ENCODE measurements at places on chromosomes 11 and 22.

- DNase-seq, result no peak
Measured at GRCh38 chr11:43868852-43869567, 11.6 kb upstream of the ALKBH3 start.

- DNase-seq, result no peak
Measured at GRCh38 chr11:119367661-119368120, 13.8 kb downstream of the USP2 start.

DNA sequence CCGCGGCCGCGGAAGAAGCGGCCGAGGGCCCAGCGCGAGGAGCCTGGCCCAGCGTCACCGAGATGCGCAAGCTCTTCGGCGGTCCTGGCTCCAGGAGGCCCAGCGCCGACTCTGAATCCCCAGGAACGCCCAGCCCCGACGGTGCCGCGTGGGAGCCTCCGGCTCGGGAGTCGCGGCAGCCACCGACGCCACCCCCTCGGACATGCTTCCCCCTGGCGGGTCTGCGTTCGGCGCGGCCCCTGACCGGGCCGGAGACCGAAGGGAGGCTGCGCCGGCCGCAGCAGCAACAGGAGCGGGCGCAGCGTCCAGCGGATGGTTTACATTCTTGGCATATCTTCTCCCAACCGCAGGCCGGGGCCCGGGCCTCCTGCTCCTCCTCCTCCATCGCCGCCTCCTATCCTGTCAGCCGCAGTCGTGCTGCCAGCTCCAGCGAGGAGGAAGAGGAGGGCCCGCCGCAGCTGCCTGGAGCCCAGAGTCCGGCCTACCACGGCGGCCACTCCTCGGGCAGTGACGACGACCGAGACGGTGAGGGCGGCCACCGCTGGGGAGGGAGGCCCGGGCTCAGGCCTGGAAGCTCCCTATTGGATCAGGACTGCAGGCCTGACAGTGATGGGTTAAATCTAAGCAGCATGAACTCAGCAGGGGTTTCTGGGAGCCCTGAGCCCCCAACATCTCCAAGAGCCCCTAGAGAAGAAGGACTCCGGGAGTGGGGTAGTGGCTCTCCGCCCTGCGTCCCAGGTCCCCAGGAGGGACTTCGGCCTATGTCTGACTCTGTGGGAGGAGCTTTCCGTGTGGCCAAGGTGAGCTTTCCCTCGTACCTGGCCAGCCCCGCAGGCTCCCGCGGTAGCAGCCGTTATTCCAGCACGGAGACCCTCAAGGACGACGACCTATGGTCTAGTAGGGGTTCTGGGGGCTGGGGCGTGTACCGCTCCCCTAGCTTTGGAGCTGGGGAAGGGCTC is 1.2 kb downstream of the ARHGEF17 start:
- DNase-seq, result no peak

- no peak for DNase-seq
Measured at GRCh38 chr22:46593996-46594946, 25.9 kb upstream of the GRAMD4 start.

GRCh38 chr22:19884954-19885751 is 30.5 kb upstream of the GNB1L start:
- DNase-seq, result no peak

DNA sequence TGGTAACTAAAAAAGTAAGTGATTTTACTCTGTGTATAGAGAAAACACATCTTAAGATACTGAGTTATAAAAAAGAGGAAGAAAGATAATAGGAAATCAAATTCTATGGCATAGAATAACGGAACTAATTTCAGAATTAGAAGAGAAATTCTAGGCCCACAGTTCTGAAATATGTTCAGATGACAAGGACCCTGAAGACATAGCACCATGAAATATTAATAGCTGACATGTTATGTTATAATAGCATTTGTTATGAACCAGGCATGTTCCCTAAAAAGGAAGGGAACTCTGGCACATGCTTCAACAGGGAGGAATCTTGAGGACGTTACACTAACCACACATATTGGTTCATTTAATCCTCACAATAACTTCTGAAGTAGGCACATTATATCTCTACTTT is 32.7 kb downstream of the PRDM10 start:
- DNase-seq, result no peak

Data from hematopoietic multipotent progenitor cell (in vitro differentiated cells).